SIG-M5 (cell line): ENCODE measurements at places on chromosomes 4 and X.

GRCh38 chr4:61517144-61517543 lies 317.0 kb downstream of the ADGRL3 start:
- no peak for DNase-seq

GRCh38 chr4:88661739-88662138 lies 35.9 kb downstream of the NAP1L5 start:
- no peak for DNase-seq

- no peak for DNase-seq
Measured at GRCh38 chr4:89284828-89285227, 22.8 kb downstream of the GPRIN3 start.

GRCh38 chr4:184392748-184393559 lies 81.4 kb downstream of the IRF2 start:
- DNase-seq, result no peak

DNA sequence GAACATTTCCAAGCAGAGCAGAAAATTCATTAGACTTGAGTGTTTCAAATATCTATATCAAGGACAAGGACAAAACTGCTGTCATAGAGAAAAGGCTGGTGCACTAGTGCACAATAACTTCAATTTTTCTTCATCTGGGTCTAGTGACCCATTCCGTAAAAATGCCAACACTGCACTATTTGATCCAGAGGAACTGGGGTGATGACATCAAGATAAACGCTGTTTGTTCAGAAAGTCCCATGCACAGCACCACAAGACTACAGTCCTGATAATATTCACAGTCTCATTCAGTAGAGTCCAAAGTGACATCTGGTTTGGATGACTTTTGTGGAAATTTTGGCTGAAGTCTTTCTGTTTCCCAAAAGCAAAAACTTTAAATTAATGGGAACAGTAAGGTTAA lies 303.5 kb upstream of the GALNT7 start:
- no peak for DNase-seq

GRCh38 chr4:1727117-1728031 lies 6.1 kb downstream of the TACC3 start:
- DNase-seq, result no peak

- DNase-seq, result no peak
Measured at GRCh38 chrX:54291758-54292157, 66.1 kb downstream of the WNK3 start.

GRCh38 chrX:21946925-21947641 lies 6.6 kb downstream of the SMS start:
- no peak for DNase-seq

- DNase-seq, result no peak
Measured at GRCh38 chrX:151912221-151912620, 468 bp upstream of the MAGEA4 start.

GRCh38 chrX:116198810-116199209 lies 28.3 kb downstream of the AGTR2 start:
- no peak for DNase-seq

DNA sequence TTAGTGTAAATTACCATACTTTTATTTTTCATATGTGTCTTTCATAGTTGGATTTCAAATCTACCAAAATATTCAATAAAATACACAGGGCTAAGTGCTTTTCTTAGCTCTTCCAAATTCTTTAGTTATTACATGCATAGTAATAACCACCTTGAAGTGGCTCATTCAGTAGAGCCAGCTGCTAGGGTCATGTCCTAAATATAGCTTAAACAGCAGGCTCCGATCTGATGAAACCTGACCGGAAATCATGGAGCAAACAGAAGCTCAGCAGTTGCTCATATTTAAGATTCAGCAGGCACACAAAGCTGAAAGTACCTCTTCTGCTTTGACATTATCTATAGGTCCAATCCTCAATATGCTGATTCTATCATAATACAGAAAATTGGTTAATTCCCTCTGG lies 1470.4 kb downstream of the ADGRL3 start:
- DNase-seq, result no peak

DNA sequence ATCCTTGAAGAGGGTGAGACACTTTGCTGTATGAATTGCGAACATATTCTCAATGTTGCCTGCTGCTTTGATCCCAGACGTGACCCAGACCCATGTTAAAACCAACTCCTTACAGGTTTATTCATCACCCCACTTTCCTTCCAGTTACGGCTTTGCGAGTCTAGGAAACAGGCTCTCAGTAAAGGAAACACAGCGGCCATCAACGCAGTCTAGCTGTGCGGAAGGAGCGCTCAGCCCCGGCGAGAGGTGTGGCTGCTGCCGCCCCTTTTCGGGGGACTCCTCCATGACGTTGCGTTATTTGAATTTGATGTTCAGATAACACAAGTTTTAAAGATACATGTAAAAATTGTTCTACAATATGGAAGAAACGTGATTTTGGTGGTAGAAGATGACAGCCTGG lies 206.4 kb upstream of the FAT1 start:
- DNase-seq, result no peak

DNA sequence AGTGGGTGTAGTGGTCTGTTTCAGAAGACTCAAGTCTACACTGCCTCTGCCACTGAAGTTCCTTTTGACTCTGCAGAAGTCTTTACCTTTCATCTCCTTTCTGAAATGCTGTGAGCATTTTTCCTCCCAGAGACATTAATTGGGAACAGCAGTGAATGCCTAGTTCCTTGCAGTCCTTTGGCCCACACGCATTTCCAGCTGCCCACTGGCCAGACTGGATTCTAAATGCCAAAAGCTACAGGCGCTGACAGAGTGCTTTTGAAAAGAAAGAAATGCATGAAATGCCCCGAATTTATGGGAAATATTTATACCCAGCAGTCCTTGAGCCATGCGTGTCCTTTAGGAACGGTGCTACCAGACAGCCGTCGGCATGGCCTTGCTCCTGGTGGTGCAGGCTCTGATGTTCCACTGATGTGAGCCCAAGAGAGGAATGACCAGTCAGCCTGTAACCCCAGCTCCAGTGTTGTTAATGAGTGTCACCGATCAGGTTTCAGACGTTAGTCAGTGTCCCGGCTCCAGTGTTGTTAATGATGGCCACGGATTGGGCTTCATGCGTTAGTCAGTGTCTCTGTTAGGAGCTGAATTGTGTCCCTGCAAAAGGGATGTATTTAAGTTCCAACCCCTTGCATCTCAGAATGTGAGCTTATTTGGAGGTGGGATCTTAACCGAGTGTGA lies 132.6 kb downstream of the TBL1X start:
- DNase-seq, result no peak

- no peak for DNase-seq
Measured at GRCh38 chr4:56255820-56256219, 131.5 kb downstream of the AASDH start.

DNA sequence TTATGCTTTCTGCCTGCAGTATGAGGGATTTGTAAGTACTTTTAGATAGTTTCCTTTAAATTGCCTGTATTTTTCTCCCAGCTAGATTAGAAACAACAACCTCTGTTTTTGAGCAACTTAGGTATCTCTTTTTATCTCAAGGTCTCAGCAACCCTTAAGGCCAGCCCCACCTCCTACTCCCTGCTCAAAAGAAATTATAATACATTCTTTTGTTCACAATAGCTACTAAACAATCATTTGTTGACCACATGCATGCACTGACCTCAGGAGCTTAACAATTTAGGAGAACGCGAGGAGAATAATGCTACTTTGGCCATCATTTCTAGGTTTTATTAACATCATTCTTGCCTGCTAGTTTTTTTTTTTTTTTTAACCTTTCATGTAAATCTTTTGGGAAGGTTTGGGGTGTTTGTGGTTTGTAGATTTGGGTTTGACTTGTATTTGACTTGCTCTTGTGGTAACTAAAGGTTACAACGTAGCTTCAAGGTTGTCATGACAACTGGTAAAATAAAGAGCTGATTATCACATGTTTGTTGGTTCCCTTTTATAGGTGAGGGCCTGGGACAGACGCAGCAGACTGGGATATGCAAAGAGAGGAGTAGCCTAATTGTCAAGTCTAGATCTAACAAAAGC lies 145.4 kb upstream of the PLAC1 start:
- DNase-seq, result no peak

- DNase-seq, result no peak
Measured at GRCh38 chrX:80423744-80424143, 3.5 kb downstream of the TENT5D start.
